Stimulated activated CD8-positive, alpha-beta memory T cell treated with anti-CD3 and anti-CD28 coated beads, Interleukin-15, amount 100 ng/mL, for 4 hours (primary cell): ENCODE measurements at places on chromosomes 1 and 21.

DNA sequence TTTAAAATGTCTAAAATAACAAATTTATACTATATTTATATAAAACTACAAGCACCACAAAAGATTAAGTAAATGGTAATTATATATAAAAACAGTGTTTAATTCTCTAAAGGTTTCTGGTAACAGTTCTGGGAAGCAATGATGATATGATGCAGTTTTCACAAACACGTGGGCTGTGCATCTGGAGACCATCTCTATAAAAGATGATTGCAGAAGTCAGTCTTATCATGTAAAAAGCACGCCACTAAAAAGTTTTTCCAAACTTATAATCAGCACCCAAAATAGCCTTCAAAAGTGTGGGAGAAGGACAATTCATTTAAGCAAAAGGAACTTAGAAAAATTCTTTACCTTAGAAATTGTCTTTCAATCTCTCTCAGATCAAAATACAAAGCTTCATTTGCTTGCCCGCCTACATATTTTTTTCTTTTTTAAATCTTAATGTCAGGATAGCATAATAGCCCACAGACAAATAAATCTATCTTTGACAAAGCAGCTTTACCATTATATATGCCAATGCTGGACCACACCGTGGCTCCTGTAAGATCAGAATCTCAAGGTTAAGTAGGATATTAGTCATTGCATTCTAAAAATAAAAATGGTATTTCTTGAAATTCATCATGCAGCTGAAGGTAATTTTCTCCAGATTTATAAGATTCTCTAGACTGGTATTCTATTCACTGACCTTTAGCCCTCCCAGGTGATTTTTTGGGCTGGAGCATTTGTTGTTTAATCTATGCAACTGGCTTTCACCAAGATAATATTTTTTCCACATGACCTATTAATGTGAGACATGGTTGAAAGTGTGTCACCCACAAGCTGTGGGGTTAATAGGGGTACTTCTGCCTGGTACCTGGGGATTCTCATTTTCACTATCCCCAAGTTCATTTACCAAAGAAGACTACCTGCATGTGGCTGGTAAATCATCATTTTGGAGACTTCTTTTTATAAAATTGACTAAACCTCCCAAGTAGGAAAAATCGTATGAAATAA, 189.6 kb upstream of the ST6GALNAC5 start:
- no peak for DNase-seq

GRCh38 chr1:182616130-182617013, 12.2 kb upstream of the RGS16 start:
- DNase-seq, result peak; percentile 71

GRCh38 chr1:235207209-235207565, 46.1 kb upstream of the RBM34 start:
- DNase-seq, result no peak

DNA sequence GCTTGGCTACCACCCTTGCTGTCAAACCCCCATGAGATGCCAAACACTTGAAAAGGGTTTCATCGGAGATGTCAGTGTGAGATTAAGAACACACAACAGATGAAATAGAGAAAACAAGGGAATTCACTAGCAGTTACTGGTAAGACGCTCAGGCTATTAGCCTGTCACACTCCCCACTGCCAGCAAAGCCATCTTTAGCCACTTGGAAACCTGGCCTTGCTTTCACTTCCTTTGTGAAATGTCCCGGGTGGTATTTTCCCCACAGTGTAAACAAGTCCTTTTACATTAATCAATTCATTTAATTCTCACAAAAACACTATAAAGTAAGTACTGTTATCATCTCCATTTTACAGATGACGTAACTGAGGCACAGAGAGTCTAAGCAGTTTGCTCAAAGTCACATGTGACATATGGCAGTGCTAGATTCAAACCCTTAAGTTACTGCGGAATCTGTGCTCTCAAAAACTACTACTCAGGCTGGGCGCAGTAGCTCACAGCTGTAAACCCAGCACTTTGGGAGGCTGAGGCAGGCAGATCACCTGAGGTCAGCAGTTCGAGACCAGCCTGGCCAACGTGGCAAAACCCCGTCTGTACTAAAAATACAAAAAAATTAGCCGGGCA, 32.7 kb upstream of the KHDRBS1 start:
- no peak for DNase-seq

- DNase-seq, result no peak
Measured at GRCh38 chr1:18085387-18086074, 22.1 kb upstream of the IGSF21 start.

DNA sequence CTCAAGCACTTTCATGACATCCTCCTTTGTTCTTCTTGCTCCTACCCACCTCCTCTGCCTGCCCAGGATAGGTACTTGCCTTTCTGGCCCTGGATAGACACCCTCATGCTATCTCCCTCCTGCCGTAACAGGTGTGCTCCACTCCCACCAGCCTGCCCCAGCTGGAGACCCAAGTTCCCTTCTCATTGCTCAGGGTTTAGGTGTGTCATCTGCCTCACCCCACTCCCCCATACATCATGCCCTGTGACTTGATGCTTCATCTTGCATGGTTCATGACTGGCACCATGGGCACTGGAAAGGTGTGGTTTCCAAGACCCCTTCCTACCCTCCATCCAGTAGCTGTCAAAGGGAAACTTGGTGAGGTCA, 5.9 kb downstream of the RHEX start:
- no peak for DNase-seq

GRCh38 chr1:10909697-10910680, 102.5 kb upstream of the TARDBP start:
- peak; percentile 53 for DNase-seq

DNA sequence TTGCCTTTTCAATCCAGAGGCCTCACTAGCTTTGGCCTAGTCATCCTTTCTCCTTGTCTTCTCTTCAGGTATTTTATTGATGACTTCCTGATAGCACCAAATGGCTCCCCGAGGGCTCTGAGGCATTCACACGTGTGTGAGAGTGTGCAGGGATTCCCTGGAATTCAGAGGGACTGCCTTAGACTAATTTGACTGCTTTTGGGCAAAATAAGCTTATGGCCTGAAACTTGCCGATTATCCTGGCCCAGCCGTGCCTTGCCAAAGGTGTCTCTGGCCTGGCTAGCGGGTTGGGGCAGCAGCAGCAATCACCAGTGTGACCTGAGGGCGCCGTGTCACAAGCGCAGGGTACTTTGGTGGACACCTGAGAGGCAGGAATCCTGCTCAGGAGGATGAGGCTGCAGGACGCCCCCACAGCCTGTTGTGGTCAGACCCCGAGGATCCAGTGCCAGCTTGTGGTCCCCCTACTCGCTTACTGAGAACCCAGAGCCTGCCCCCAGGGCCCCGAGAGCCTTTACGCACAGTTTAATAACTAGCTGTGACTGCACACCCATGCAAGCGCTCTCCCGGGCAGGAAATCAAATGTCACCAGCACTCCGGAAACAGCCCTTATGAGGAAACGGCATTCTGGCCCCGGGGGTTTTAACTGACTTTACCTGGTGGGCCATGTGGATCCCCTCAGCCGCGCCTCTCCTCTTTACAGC, 62.8 kb upstream of the PDE9A start:
- DNase-seq, result no peak

GRCh38 chr1:7519181-7519860, 251.8 kb upstream of the VAMP3 start:
- DNase-seq, result no peak

DNA sequence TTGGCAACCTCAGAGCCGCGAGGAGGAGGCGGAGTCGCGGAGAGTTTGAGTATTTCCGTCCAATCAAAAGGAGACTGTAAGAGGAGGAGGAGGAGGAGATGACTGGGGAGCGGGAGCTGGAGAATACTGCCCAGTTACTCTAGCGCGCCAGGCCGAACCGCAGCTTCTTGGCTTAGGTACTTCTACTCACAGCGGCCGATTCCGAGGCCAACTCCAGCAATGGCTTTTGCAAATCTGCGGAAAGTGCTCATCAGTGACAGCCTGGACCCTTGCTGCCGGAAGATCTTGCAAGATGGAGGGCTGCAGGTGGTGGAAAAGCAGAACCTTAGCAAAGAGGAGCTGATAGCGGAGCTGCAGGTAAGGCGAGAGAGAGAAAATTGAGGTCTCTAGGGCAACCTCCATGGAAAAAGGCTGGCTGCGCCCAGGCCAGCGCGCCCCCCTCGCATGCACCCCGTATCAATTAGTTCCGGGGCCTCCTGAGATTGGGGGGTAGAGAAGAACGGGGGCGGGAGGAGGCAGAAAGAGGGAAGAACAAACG, at the start of gene PHGDH:
TSS of gene PHGDH (plus strand) at position 131 of the 538 bp plus-strand sequence. CDS start at position 220, 89 bp downstream.
- DNase-seq, result peak; percentile 17

- no peak for DNase-seq
Measured at GRCh38 chr1:167197692-167198091, 23.0 kb upstream of the POU2F1 start.

DNA sequence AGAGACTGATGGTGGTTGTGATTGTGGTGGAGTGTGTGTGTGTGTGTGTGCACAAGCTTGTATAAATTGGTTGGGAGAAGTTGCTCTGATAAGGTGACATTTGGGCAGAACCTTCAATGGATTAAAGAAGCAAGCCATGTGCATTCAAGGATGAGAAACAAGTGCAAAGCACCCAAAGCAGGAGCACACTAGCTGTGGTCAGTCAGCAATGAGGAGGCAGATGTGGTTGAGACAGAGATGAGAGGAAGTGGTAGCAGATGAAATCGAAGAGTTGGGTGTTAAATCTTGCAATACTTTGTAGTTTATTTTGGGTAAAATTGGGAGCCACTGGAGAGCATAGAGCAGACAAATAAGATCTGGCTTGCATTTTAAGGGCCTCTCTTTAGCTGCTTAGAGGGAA, 4.4 kb upstream of the PGBD5 start:
- no peak for DNase-seq
